ENCODE measurements at places on chromosomes 5 and 9.

DNA sequence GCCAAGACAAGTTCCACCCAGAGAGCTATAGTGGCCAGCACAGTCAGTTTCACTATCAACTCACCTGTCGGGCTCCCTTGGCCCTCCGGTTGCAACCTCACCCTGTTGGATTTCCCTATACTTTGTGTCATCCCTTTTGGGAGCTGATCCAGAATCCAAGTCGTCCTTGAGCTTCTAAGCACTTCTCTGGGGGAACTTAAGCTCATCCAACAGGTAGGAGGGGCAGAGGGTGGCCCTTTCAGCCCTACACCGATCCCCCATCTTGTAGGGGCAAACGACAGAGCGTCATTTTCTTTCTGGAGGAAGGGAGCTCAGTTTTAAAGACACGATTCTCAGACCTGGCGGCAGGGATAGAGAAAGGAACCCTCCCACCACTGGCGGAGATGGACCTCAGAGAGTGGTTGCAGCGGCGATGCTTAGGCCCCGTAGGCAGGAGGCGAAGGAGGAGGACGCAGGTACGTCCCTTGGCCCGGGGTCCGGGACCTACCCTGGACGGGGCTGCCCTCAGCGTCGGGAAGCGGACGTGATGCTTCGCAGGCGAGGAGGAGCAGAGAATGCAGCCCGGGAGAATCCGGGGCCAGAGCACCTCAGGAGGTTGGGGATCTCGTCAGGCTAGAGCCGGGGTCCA lies 519 bp downstream of the ZER1 start:
- DNase-seq, result no peak

DNA sequence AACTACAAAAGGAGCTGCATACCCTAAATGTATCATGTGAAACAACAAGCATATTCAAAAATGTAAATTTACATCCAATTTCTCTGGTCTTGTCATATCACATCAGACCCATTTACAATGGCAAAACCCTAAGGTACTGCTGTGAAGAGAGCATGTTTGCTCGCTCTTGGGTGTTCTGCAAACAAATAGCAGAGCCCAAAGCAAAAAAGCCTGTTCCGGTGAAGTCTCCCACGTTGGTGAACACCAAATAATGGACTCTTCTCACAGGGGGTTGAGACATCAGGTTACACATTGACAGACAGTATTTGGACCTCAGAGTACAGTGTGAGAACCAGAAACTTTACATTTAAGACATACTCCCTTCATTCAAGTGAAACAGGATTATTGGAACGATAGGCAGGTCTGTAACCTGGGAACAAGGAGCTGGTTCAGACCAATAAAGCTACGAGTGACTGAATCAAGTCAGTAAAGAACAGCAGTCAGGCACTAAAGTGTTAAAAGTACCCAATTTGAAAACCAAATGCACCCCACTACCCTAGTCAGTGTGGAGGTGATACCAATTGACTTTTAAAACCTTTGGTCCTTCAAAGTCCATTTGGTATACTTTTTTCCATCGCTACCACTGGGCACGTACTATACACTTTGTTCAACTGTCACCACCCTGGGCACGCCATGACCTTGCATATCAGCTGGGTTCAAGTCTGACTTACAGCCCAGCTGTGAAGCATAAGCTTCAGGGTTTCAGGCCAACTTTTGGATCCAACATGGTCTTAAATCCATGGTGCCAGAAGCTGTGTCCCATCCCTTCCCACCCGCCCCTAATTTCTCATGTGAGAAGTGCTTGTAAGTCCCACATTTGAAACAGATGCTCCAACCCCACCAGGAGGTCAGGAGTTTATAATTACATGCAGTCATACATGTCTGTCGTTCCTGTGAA lies 36.4 kb downstream of the ETF1 start:
- DNase-seq, result no peak

GRCh38 chr9:744790-745484 lies 96.6 kb upstream of the DMRT1 start:
- DNase-seq, result no peak

GRCh38 chr9:121996783-121997182 lies 96.3 kb downstream of the TTLL11 start:
- DNase-seq, result no peak

GRCh38 chr9:111622626-111623025 lies 8.5 kb upstream of the DNAJC25 start:
- no peak for DNase-seq

GRCh38 chr9:68703672-68704071 lies 1.4 kb upstream of the PIP5K1B start:
- DNase-seq, result no peak

DNA sequence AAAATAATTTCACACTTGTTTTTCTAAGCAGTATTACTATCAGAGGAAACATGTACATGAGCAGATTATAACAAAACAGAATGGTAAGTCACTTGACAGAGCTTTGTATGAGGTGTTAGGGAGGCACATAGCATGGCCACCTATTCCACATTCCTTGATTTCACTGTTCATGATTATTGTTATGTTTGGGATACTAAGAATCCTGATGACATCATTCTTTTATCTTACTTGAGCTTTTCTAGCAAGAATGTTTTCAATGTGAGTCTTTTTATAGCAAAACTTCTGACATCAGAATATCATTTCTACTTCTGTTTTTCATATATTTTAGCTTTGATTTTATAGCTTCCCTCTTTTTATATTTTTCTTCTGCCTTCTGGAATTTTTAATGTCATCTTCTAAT lies 208.2 kb downstream of the DMRTA1 start:
- no peak for DNase-seq

DNA sequence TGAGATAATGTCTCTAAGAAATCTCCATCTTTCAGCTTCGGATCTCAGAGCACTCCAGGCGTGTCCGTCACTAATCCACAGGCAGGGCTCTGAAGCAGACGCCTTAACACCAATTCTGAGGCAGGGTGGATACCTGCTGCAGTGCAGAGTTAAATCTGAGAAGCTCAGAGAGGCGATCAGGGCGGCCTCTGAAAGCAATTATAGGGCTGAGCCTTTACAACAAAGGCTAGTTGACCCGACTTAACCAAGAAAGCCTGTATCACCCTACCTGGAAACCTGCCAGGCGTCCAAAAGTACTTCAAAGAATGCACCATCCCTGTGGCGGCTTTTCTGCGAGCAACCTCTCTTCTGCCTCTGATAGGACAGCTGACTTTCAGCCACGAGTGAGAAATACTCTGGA lies 134.8 kb upstream of the MSX2 start:
- no peak for DNase-seq

DNA sequence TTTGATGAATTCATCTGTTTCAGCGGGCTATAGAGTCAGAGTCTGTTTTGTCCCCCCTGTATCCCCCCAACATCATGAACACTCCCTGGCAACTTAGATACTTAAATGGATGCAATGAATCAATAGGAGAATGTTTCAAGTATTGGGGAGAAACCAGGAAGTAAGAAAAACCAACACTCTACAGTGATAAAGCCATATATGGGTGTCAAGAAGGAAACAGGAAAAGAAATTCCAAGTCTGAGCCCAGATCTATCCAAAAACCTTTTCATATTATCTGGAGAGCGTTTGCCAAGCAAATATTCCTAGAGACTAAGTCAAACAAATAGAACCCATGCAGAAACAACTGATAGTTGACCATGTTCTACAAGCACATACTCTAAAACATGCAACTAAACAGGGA lies 2.3 kb upstream of the GNAQ start:
- no peak for DNase-seq

- DNase-seq, result peak; percentile 49
Measured at GRCh38 chr5:68215898-68216244, 315 bp downstream of the PIK3R1 start.

- DNase-seq, result no peak
Measured at GRCh38 chr5:82334856-82335255, 56.7 kb upstream of the RPS23 start.

GRCh38 chr5:124457901-124458300 lies 288.5 kb downstream of the ZNF608 start:
- no peak for DNase-seq

DNA sequence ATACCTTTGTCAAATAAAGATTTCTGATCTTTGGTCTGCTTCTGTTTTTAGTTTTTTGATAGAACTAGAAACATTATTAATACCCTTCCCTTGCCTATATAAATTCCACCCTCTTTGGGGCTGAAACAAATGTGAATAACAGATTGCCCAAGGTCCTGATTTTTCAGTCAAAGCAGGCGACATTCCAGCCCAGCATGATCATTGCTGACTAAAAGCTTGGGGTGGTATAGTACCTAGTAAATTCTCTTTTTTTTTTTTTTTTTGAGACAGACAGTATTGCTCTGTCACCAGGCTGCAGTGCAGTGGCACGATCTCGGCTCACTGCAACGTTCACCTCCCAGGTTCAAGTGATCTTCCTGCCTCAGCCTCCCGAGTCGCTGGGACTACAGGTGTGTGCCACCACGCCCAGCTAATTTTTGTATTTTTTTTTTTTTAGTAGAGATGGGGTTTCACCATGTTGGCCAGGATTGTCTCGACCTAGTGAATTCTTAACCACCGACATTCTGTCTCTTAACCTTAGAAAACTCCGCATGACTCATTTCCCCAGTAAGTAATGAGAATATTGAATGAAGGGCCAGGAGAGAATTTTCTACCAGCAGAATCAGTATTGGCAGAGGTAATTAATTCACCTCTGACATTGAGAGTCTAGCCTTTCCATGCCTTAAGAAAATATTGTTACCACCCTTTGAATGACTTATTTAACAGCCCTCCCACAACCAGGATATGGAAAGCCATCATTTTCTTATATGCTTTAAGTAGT lies 226.4 kb downstream of the GNA14 start:
- no peak for DNase-seq

- DNase-seq, result no peak
Measured at GRCh38 chr5:14009575-14009974, 65.1 kb upstream of the DNAH5 start.

DNA sequence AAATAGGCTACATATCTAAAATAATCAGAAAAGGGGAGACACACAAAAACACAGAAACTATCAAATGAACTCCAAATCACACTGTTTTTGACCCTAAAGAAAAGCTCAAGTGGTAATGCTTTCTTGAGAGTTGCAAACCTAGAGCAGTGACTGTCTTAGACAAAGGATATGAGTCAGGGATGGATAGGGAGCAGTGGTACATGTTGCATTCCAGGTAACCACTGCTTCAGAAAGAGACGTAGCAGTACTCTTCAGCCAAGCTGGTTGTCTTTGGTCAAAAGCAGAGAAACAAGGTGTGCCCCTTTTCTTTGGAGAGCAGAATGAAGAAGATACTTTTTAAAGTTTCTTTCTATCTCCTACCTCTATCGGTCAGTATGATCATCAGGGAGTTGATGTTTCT lies 1003.6 kb downstream of the CDH9 start:
- DNase-seq, result no peak

- no peak for DNase-seq
Measured at GRCh38 chr9:18604767-18605730, 131.1 kb downstream of the ADAMTSL1 start.

DNA sequence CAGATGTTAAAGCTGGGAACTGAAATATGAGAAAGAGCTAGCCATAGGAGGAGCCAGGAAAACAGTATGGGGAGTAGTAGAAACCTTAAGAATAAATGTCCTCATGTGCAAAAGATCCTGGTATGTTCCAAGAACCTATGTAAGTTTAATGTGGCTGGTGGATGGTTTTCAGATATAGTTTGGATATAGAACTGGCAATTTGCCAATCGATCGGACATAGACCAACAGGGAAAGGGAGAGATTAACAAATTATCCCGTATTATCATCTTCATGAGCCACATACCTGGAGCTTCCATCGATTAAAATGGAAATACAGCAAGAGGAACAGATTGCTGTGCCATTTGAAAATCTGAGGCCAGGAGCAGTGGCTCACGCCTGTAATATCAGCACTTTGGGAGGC lies 388.7 kb downstream of the PRELID2 start:
- DNase-seq, result no peak

GRCh38 chr5:150946351-150946905 lies 41.6 kb upstream of the ZNF300 start:
- DNase-seq, result no peak

DNA sequence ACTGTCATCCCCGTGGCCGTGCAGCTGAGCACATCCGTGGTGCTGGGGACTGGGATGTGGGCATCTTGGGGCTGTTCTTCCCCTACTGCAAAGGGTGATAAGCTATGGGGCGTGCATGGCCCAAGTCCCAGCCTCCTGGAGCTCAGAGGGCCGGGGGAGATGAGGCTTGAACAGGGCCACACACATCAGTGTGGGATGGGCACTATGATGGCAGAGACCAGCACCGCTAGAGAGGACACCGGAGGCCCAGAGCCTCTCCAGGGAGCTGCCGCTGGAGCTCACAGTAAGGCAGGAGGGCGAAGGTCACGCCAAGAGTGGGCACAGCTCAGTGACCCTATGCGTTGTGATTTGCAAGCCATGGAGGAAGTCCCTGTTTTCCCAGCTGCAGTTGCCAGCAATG lies 63.5 kb downstream of the OLFM1 start:
- no peak for DNase-seq

All from NCI-H1105 (cell line).